Activated CD4-positive, alpha-beta T cell treated with anti-CD3 and anti-CD28 coated beads for 48 hours (primary cell): ENCODE measurements at places on chromosomes 6 and 20.

- DNase-seq = no peak
Observed at GRCh38 chr20:57240581-57241362, 25.7 kb downstream of the BMP7 start.

- peak; percentile 28 for DNase-seq
Observed at GRCh38 chr20:50594591-50595432, 84.6 kb downstream of the PTPN1 start.

DNA sequence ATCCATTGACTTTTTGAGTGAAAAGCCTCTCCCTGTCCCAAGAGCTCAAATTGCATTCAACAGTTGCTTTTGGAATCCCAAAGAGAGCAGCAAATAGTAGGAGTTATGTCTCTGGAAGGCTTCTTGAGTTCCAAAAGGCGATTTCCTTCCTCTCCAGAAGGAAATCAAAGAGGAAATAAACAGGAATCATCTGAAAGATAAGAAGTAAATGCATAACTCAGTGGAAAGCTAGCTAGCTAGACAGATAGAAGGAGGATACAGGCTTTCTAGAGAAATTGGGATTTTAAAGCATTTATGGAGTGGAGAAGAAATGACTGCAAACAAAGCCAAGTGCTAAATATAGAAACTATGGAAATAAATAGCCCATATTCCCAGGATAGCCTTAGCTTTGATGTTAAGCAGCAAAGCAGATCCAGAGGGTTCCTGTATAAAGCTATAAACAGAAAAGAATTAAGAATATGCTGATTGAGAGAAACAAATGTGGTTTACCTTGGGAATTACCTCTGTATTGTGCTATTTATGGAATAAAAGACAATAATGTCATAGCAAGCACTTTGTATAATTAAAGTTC is 214.7 kb downstream of the PLCB1 start:
- DNase-seq = no peak

GRCh38 chr20:10216146-10216791 is 2.4 kb upstream of the SNAP25 start:
- DNase-seq = no peak

DNA sequence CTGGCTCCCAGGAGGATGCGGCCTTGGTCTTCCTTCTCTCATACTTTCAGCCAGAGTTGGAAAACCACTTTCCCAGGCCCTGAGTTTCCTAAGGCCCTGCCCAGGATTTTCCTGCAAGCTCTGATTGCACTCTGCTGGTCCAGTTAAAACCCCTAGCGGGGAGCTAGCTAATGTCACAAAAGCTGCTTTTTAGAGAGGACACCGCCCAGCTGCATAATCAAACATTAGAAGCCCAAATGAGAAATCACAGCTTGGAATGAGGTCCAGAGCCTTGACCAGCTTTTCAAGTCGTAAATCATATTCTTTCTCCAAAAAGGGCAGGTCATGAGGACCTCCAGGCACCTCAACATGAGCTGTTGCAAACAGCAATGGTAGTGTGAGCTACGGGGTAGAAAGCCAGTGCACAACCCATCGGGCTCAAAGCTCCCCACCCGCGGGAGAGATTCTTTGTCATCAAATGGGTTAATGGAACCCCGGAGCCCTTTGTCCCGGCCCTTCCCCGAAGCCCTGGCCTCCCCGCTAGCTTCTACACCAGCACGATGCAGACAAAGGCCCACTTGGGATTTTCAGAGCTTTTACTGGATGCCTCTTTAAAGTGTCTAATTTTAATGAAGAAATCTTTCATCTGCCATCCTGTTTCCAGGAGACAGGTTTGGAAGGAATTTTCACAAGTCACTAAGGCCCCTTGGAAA is 134.0 kb downstream of the SCML4 start:
- DNase-seq = no peak

DNA sequence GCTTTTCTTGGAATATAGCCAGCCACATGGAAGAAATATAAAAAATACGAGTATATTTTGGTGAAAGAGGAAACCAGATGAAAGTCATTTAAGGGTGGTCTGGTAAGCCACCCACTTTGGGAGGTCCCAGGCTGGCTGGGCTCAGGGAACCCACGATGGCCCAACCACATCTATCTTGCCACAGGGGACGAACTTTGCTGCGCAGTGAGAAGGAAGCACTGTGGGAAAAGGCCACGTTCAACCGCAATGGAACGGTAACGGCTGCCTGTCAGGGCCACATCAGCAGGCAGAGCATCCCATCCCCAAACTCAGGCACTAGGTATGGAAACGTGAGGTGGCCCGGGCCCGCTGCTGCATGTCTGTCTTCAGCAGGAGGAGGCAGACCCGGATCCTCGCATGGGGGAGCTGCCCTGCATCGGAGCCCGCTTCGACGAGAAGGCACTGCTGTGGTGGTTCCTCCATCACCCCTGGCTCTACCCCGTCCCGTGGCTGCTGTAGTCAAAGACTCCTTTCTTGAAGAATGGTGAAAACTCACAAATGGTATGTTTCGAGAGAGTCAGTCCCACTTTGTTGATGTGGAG is 300.4 kb downstream of the KIF16B start:
- no peak for DNase-seq

- no peak for DNase-seq
Observed at GRCh38 chr20:48822879-48823385, 4.9 kb downstream of the PREX1 start.

GRCh38 chr6:21998582-21998981 is 298.3 kb downstream of the PRL start:
- no peak for DNase-seq

- DNase-seq = no peak
Observed at GRCh38 chr20:45905505-45906079, 6.4 kb downstream of the PLTP start.
